ENCODE measurements at places on chromosomes 2 and 18. TPM values are rescaled to one million over a fixed set of nuclear protein-coding genes. Genes with fewer than 3 reads are reported as not detected.

DNA sequence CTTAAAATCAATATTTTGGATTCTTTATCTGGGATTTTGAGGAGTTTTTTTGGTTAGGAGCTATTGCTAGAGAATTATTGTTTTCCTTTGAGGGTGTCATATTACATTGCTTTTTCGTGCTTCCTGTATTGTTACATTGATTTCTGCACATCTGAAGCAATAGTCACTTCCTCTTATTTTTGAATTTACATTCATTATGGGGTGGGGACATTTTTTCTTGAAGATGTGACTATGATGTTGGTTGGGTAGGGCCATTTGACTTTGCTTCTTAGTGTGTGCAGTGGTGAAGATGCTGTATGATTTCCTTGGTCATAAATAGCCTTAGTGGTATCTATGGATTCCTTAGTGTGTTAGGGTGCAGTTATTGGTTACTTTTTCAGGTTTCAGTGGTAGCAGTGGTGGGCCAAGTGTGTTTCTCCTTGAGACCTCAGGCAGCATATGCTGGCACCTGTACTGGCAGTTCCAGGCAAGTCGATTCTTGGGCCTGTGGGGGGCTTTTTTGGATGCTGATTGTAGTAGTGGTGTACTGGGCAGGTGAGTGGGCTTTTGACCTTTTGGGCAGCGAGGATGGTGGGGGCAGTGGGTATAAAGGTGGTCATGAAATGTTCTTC is 61.8 kb downstream of the ARHGAP25 start:
- no peak for DNase-seq

DNA sequence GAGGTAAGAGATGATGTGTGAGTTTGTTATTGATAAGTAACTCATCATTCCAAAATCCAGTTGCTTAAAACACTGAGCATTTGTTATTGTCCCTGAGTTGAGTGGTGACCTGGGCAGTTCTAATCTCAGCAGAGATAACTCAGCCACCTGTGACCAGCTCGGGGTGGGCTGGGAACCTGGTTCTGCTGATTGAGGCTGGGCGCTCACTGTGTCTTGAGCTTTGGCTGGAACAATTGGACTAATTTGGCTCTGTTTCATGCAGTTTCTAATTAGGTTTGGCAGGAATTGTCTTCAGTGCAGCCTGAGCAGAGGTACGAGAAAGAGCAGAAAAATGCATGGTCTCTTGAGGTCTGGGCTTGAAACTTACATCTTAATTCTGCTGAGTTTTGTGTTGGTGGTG is 144.7 kb downstream of the RNF144A start:
- DNase-seq = no peak

LYG1 gene
- total RNA-seq = 0.79 TPM

UGT1A4 gene
- 1.1 TPM for total RNA-seq

PRSS56 gene
- total RNA-seq = not detected

DNA sequence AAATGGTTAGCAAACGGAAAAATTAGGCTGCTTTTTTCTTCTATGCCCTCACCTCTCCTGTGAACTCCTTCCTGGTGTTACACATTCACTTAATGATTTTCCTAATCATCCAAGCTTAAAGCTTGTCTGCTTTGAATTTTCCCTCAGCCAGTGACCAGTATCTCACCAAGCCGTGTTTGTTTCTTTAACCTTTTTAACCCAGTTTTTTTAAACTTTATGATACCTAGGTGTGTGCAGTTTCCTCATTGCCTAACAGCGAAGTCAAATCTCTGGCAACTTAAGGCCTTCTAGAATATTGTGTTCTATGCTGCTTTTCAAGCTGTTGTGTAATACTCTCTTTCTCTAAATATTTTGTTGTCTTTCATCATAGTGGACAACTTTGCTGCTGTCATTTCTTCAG is 113.0 kb downstream of the PIK3C3 start:
- DNase-seq = no peak

GKN1 gene
- total RNA-seq = not detected

DNA sequence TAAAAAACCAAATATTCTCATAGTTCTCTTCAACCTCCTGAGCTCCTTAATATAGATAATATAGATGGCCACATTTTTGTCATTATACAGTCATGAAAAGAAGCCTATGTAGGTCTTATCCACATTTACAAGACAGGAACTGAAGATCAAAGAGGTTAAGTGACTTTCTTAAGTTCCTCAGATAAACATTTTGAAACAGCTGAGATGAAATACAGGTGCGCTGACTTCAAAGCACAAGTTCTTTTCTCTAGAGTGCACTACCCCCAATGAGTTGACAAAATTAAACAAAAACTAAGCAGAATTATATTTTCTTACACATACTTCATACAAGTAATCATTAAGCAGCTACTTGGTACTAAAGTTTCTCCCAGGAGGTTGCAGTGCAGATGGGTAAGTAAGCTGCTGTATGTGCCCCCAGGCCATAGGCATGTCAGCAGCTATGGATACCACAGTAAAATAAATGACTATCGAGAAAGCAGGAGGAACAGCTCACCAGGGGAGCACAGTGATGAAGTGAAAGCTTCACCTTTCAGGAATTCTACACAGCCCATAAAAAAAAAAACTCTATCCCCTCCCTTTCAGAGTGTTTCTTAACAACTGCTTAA is 199.8 kb downstream of the DPP10 start:
- DNase-seq = no peak

DNA sequence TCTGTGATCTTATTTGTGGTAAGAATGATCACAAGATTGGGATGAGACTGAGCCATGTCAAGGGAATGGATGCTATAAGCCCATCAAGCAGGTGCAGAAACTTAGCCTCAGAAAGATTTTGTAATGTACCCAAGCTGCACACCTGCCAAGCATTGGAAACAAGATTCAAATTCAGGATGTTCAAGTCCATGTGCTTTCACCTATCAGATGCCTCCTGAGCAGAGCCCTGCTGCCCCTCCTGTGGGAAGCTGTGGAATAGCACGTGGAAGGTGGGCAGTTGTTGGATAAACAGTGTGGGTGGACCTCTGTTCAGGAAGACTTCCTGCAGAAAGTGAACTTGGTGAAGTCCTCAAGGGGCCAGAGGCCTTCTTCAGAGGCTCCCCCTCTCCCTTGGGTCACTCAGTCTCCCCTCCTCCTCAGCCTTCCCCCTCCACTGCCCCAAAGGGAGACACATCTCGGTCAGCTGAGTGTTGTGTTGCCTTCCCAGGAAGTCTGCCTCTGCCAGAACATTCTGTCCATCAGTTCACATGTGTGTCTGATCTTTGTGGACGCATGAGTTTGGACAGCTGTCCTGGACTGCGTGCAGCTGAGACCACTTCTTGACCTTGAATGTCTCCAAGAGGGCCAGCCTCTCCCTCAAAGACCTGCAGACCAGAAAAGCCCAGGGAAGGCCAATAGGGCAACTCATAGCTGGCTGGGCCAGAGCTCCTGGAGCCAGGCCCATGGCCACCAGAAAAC is 186.1 kb downstream of the INHBB start:
- DNase-seq = no peak

DNA sequence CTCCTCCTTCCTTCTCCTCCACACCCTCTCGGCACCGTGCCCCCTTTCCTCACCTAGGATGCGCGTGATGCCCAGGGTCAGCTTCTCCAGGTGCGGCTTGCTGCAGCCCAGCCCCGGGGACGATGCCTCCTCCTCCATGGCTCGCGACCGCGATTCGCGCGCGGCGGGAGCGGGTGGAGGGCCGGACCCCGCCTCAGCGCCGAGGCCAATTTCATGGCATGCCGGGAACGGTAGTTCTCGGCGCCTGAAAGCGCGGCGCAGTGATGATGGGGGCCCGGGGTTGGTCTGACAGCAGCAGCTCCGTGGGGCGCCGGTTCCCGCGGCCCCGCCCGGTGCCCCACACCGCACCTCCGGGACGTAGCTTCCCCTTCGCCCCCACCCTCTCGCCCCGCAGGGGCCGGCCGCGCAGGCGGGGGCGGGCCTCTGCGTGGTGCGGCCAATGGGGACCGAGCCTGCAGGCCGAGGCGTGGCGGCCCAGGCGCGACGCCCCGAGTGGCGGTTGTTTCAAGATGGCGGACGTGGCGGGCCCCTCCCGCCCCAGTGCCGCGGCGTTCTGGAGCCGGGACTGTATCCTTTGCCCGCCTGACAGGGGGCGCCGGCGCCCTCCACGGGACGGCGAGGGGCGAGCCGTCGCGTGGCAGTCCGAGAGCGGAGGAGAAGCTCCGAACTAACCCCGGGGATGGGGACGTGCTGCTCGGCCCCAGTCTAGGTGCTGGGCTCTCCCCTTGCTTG is at the start of the genes KIAA1328 and TPGS2:
Gene KIAA1328, plus strand, starts transcription at position 498 of the 732 bp plus-strand sequence. Its CDS starts 12 bp downstream, at position 510.
Gene TPGS2, minus strand, starts transcription at position 373 of the 732 bp plus-strand sequence. Its CDS starts 235 bp downstream, at position 138.
- DNase-seq = peak; percentile 53

GRCh38 chr2:179201869-179202268 is 62.8 kb downstream of the SESTD1 start:
- DNase-seq = no peak

DNA sequence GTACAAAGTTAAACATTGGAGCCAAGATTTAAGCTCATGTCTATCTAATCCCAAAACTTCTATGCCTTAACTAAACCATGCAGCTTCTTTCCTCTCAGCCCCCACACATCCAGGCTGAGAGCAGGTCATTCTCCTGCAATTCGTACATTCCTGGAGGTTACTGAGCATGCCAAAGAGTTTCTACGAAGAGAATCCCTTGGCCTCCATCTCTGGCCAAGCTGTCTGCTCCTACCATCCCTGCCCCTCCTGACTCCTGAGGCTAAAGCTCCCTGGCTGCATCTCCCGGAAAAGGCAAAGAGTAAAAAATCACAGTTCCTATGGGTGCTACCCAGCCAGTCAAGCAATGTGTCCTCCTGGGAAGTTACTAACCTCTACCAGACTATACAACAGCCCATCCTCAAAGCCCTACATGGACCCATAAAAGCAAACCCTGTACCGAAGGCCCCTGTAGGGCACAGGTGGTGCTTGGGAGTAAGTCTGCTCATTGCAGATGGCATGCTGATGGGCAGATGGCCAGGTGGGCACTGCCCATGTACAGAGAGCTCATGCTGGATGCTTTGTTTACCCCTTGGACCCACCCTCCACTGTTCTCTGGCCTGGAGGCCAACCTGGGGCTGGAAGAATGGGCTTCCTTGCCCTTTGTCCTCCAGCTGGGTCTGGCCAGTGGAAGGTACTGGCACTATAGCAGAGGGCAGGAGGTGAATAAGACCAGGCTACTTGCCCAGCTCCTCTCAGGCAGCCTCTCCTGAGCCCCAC is 99.5 kb downstream of the TTC32 start:
- no peak for DNase-seq

GRCh38 chr2:33107690-33108482 is 161.1 kb downstream of the LTBP1 start:
- no peak for DNase-seq

DNA sequence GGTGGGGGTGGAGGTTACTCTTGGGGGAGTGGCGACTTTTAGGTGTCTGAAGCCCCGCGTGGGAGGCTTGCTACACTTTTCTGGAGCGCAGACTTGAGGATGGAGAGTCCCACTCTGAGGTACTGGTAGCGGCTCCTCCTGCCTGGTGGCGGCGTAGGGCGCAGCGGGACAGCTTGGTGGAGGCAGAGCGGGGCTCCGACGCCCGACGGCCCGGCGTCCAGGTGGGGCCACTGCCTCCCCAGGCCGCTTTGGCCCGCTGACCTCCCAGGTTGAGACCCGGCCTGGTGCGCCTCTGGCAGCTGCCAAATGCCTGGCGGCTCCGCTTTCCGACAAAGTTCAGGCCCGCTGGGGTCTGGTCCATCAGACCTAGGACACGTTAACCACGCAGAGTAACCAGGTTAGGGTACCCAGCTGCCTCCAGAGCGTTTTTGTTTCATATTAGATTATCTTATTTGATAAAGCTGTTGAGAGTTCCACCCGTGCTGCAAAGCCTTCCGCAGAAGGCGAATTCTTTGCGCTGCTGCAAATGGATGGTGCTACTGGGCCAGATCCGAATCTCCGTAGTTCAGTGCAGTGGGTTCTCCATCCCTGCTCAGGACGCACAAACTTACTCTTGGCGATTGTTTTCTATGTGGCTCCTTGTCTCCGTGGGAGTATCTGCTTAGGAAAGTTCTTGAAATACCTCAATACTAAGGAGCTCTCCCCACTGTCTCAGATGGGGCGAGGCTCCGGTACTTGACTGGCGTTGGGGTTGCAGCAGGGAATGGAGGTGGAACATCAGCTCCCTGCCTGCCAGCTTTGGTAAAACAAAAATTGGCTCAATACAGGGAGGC is 405.9 kb downstream of the XIRP2 start:
- DNase-seq = no peak

GRCh38 chr2:21461754-21462240 is 338.0 kb downstream of the TDRD15 start:
- DNase-seq = no peak

FZD7 gene
- total RNA-seq = 69.5 TPM

GRCh38 chr2:225842939-225843338 is 443.4 kb downstream of the NYAP2 start:
- no peak for DNase-seq

DNA sequence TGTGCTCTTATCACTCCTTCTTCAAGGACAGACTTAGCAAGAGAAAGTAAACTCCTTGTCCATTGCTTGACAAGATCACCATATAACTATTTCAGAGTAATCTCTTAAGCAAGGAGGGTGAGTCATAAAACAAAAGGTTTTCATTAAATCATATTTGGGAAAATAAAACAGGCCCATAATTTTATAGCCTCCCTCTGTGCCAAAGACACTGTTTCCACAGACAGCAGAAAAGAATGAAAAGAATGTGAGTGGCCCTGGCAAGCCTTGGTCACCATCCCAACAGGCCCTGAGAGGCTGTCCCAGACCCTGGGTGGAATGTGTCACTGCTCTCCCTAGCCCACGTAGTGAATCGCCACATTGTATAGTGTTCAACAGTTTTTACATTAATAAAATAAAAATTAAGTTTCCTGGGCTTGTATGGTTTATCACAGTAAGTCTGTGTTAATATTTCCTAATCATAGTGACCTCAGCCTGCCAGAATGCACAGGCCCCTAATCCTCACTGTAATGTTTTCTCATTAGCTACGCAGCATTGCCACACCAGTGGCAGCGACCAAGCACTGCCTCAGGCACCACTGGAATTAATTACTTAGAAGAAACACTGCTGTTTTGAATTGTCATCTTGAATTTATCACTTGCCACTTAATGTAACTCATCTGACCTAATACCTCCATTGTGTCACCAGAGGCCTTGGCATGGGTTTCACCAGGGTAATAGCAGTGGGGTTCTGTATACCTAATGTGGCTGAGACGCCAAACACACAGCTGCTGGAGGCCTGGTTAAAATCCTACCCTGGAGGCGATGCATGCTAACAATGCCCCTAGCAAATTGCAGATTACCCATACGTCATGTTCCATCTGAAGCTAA is 401.9 kb downstream of the LNPK start:
- DNase-seq = no peak

DNA sequence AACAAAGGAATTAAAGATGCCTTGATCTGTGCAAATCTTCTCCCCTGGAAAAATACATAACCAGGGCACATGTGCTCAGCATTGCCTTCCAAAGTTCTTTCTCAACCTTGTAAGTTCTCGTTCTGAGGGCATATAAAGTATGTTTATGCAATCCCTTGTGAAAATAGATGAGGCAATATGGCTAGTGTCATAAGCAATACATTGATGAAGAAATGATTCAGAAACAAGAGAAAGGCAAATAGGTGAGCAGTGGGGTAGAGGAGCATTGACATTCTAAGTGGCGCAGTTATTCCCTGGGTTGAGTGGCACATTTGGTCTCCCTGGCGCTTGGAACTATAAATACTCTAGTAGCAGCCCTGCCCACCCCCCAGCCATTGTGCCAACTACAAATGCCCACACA is 57.4 kb upstream of the PGAP1 start:
- DNase-seq = no peak

ACMSD gene
- not detected for total RNA-seq

Data from urinary bladder (tissue), 4 donors.